MCF 10A (cell line): ENCODE measurements at places on chromosomes 3 and 15.

- DNase-seq = peak; percentile 13
These were observed 859 bp downstream of the RORA start for GRCh38 chr15:61227950-61228936.

DNA sequence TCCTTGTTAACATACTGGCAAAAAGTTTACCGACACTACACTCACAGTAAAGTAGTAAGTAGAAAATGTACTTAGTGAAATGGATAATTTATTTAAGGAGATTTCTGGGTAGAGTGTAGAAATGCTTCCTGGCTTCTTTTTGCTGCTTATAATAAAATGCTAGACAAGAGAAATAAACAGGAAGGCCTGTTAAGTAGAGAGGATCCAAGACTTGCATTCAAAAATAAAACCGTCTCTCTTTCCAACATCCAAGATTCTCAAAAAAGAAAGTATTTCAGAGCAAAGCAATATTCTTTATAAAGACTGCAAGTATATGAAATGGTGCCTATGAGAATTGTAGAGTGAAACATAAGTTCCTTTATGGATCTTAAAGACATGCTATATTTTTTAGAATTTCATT, 77.0 kb upstream of the CNTN6 start:
- DNase-seq = no peak

DNA sequence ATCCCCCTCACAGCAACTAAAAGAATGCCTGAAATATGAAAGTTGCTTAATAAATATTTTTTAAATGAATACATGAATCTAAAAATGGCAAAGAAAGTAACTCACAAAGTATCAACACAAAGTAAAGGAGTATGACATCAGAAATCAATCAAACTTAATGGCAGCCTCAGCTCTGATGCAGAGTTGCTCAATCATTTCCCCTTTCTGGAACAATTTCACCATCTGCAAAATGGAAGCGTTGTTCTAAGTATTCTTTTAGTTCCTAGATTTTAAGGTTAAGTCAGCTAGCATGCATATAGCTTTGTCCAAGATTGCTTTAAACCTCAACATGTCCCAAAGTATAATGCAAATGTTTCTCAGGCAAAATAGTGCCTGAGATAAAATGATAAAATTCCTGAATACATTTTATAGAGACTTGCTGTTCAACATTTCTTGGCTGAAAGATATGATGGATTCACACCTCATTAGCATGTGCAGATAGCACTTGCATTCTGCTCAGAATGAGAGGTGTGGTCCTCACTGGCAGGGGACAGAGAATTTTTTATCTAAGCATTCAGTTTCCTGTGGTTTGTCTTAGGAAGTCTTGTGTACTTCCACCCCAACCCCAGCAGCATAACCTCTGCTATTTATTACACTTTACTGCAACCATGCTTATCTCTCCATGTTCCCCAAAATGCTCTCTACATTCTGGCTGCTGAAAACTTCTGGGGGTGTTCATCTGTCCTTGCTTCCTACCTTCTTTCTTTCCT, 429.3 kb downstream of the GRM7 start:
- DNase-seq = no peak

- DNase-seq = no peak
These were observed 57.9 kb upstream of the UBE2E1 start for GRCh38 chr3:23747841-23748240.

DNA sequence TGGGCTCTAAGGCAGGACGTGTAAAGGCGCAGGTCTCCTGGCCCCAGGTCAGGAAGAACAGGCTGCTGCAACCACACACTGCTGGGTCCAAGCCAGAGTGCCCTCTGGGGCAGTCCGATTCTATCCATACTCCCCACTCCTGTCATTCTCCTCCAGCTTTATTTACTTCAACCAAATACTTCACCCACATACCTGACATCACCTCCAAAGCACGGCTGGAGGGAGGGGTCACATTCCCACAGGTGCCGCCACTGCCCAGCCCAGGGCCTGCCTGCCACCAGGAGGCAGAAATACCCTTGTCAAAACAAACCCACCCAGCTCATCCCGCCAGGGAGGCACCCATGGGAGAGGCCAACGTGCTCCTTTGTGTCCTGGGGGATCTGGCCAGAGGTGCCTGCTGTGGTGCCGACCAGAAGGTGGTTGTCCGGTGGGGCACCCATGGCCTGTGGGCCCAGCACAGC, 100.4 kb downstream of the DAPK2 start:
- DNase-seq = peak; percentile 83

GRCh38 chr3:62562596-62562995, 189.2 kb upstream of the FEZF2 start:
- DNase-seq = peak; percentile 25

- DNase-seq = peak; percentile 93
These were observed 82.9 kb upstream of the GSK3B start for GRCh38 chr3:120177151-120177550.

- DNase-seq = peak; percentile 16
These were observed 43.0 kb upstream of the GLCE start for GRCh38 chr15:69117431-69117871.

DNA sequence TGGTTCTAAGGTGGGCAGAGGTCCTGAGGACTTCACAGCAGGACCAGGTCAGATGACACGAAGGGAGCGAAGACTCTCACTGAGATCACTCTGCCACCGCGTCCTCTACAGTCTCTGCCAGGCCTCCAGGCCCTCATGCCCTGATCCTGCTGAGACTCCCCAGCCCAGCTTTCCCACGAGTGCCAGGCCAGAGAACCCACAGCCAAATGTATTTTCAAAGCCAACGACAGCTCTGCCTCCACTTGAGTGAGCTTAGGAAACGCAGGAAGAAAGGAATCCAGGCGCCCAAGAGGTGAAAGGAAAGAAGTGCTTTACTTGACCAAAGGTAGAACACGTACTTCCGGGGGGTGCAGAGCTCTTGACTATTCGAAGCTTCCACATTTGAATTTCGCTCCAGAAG, 275.0 kb downstream of the XXYLT1 start:
- DNase-seq = no peak

- no peak for DNase-seq
These were observed 58.6 kb upstream of the TSC22D2 start for GRCh38 chr3:150349314-150350097.

DNA sequence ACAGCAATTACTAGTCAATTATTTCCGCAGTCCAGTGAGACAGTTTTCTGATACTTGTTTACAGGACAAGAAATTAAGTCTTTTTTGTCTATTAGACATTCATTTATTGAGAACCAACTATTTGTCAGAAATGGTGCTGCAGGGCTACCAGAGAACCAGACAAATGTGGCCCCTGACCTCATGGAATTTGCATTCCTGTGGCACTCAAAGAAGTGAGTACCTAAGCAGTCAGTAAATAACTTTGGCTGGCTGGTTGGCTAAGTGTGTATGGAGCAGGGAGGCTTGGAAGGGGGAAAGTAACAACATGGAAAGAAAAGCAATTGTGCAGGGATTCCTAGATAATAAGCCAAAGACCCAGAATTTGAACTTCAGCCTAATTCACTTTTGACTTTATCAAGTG, 837.0 kb upstream of the CFAP20DC start:
- no peak for DNase-seq

DNA sequence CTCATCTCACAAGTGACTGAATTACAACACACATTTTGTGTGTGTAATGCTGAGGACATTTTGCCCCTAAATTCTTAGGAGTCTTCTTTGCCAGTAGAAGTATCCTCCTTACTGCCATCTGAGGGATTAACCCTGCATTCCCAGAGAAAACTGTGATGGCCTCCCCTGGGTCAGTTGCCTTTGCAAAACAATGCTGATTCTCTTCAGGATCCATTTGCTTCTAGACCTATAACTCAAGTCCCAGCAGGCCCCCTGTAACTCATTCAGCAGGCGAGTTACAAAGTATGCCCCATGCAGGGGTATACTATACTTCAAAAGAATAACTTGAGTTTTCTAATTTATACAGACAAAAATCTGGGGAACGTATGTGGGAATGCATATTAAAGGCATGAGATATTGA, 6.6 kb upstream of the MCF2L2 start:
- DNase-seq = no peak

DNA sequence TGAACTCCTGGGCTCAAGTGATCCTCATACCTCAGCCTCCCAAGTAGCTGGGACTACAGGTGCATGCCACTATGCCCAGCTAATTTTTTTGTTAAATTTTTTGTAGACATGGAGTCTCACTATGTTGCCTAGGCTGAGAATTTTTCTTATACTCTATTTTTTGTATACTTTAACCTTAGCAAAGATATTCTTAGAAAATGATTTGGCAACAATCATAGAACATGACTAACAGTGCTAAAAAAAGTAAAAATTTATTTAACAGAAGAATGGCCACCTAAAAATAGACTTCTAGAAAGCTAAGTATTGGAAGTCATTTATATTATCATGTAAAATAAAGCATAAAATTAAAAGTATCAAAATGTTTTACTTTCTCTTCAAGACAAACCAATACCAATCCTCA, 322.3 kb downstream of the PLCL2 start:
- no peak for DNase-seq

DNA sequence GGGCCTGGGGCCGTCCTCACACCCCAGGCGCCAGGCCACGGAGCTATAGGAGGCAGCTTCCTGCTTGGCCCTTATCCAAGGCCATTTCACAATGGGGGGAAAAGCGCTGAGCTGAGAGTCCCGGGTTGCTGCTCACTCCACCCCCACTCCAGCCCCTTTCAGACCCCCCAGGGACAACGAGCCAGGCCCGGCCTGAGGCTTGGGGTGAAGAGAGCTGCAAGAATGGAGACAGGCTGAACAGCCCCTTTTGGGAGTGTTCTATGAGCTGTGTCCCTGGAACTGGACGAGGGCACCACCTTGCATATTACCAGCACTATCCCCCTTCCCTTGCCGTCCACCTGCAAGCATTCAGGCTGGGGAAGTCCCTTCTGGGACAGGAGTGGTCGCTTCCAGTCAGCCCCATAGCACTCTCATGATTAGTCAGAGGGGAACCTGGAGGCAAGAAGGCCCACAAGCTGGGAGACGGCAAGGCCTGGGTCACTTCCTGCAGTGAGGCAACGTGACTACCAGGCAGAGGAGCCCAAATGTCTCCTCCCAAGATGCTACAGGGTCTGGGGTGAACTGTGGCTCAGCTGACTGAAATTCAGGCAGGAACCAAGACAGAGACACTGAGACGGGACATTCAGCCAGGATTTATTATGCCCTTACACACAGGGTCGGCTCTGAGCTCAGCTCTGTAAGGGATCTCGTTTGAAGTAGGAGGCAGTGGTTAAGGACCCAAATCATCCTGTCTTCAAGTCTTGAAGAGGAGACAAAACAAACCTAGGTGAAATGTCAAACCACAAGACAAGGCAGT, 8.6 kb upstream of the SRP14 start:
- peak; percentile 84 for DNase-seq

DNA sequence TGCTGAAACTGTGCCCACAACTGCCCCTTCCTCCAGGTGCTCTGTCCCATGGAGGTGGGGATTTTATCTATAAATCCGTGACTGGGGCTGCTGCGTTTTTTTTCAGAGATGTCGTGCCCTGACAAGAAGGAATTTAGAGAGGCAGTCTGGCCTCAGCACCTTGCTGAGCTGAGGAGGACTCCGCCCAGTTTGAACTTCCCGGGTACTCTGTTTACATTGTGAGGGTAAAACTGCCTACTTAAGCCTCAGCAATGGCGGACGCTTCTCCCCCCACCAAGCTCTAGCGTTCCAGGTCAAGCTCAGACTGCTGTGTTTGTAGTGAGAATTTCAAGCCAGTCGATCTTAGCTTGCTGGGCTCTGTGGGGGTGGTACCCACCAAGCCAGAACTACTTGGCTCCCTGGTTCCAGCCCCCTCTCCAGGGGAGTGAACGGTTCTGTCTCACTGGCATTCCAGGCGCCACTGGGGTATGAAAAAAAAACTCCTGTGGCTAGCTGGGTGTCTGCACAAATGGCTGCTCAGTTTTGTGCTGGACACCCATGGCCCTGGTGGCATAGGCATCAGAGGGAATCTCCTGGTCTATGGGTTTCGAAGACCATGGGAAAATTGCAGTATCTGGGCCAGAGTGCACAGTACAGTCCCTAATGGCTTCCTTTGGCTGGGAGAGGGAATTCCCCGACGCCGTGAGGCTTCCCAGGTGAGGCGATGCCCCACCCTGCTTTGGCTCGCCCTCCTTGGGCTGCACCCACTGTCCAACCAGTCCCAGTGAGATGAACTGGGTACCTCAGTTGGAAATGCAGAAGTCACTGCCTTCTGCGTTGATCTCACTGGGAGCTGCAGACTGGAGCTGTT, 68.5 kb upstream of the SGO1 start:
- no peak for DNase-seq

DNA sequence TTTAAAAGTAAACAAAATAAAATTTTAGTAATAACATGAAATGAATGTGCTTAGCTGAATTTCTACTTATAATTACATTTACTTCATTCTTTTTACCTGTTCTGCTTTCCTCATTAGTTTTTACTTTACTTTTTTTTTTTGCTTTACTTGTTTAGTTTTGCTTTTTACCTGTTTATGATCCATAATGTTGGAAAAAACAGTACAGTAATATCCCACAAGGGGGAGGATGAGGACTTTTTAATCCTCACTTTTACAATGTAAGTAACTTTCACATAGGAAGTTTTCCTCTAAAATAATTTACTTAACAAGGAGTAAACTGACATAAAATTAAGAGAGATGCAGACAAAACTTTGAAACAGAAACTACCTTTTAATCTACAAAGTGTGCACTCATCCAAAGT, 268.7 kb downstream of the TBC1D5 start:
- DNase-seq = peak; percentile 31

- no peak for DNase-seq
These were observed 112.4 kb downstream of the ABI3BP start for GRCh38 chr3:100880845-100881244.

GRCh38 chr15:37100109-37100965, at the start of gene MEIS2:
TSS of gene MEIS2 (minus strand) at chr15:37100549. CDS start at chr15:37099466, 1,083 bp downstream.
- peak; percentile 85 for DNase-seq

DNA sequence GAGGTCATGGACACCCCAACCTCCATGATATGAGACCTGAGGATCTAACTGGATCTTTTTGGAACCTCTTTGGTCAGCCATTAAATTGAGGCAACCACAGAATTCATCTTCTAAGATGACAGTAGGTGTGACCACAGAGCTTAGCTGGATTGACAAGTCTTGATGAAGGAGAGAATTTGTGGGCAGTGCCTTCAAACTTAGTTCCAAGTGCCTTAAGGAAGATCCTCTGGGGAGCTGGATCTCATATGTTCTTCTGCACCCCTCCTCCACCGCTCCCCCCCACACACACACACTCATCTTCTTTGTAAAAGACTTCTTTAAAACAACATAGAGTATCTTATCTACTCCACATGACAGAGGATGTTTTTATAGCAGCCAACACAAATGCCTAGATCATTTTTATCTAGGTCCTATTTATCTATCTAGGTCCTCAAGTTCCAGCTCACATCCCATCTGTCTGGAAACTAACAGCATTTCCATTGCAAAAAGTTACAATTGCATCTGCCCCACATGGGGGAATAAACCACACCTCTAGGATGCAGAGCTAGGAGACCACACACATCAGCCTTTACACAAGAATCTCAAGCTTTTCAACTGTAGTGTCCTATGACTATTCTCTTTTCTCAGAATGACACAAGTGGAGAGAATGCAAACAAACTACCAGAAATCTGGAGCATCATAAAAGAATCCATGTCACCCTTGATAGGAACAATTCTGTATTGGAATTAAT, 37.4 kb downstream of the WWTR1 start:
- DNase-seq = no peak

DNA sequence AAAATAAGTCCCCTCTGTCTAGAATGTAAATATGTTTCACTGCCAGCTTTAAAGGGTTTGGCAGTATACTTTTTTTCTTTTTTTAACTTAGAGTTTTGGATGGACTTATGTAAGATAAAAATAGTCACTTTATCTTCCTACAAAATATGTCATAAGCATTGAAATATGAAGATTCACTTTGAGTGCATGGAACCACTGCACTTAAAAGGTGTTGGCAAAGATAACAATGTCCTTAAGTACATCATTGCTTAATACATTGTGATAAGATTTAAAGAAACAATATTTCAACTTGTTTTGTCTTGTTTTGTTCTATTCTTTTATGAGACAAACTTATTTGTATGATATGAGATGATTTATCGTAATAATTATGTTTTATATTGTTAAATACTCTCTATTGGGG, 66.3 kb upstream of the NAALADL2 start:
- no peak for DNase-seq
